H1 (cell line): ENCODE measurements at places on chromosomes 12 and 14. TPM values are rescaled to one million over a fixed set of nuclear protein-coding genes. Genes with fewer than 3 reads are reported as not detected.

The RNF10 gene
- 63.0 and 71.6 TPM in 2 replicates for polyA plus RNA-seq

The KRT73 gene
- polyA plus RNA-seq: not detected in 2 replicates

The ABCD2 gene
- polyA plus RNA-seq: not detected in 2 replicates

The SLC35F4 gene
- polyA plus RNA-seq: not detected in 2 replicates

The RPL10L gene
- polyA plus RNA-seq: not detected in 2 replicates

The ANO2 gene
- 1.7 and 1.9 TPM in 2 replicates for polyA plus RNA-seq

The NYNRIN gene
- polyA plus RNA-seq: 15.2 and 18.4 TPM in 2 replicates

The PLEKHG7 gene
- not detected in 2 replicates for polyA plus RNA-seq

The CLEC2A gene
- polyA plus RNA-seq: 0.24 and 0.63 TPM in 2 replicates

The CLEC1B gene
- not detected in 2 replicates for polyA plus RNA-seq

The UNC119B gene
- polyA plus RNA-seq: 40.5 and 40.6 TPM in 2 replicates

The OR6C2 gene
- polyA plus RNA-seq: not detected in 2 replicates

The SLC6A15 gene
- 1.8 and 3.1 TPM in 2 replicates for polyA plus RNA-seq

The TSPAN31 gene
- polyA plus RNA-seq: 23.3 and 31.4 TPM in 2 replicates

The RASSF8 gene
- polyA plus RNA-seq: 4.4 and 6.4 TPM in 2 replicates

The ESPL1 gene
- polyA plus RNA-seq: 31.8 and 49.6 TPM in 2 replicates

The SLC7A8 gene
- polyA plus RNA-seq: 181 and 182 TPM in 2 replicates

The IL31 gene
- not detected in 2 replicates for polyA plus RNA-seq

The TTC5 gene
- 6.4 and 9.1 TPM in 2 replicates for polyA plus RNA-seq

The HPD gene
- 0.28 and 0.48 TPM in 2 replicates for polyA plus RNA-seq

The FOXN4 gene
- polyA plus RNA-seq: 0.29 and 0.78 TPM in 2 replicates

The PROX2 gene
- 0.03 and 0.08 TPM in 2 replicates for polyA plus RNA-seq

The SERPINA9 gene
- not detected in 2 replicates for polyA plus RNA-seq

The PTCSC3 gene
- not detected in 2 replicates for polyA plus RNA-seq

The TCL1B gene
- polyA plus RNA-seq: 11.5 and 14.7 TPM in 2 replicates

The SERPINA3 gene
- polyA plus RNA-seq: not detected in 2 replicates

The KITLG gene
- 1.3 and 1.4 TPM in 2 replicates for polyA plus RNA-seq

The C1QL4 gene
- polyA plus RNA-seq: 0.63 and 0.77 TPM in 2 replicates

The SCARB1 gene
- 45.3 and 70.7 TPM in 2 replicates for polyA plus RNA-seq

The PRR4 gene
- polyA plus RNA-seq: 1.9 and 11.2 TPM in 2 replicates
